ENCODE measurements at places on chromosomes 5 and 9.

GRCh38 chr5:157214861-157215513, 34.3 kb downstream of the ITK start:
- peak; percentile 49 for DNase-seq

GRCh38 chr5:117792476-117792875, 1195.9 kb downstream of the DTWD2 start:
- DNase-seq, result no peak

DNA sequence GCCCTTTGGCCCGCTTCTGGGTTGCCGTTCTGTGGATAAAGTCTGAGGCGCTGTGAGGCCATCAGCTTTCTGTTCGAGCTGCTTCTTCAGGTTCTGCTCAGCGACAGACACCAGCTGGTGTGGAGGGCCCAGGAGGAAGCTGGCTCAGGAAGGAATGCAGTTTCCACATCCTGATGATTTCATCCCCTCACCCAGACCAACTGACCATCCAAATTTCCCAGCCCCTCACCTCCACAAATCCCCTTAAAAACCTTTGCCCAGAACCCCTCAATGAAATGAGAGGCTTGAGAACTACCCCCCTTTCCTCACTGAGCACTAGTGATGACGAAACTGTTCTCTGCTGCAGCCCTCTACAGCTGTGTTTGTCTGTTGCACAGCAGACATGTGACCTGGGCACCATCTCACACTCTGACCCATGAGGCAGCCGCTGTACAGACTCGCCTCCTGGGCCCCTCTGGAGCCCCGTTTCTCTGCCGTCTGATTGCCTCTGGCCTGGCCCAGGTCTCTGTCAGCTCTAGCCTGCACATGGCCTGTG, 45.4 kb downstream of the SPATA31C2 start:
- no peak for DNase-seq

DNA sequence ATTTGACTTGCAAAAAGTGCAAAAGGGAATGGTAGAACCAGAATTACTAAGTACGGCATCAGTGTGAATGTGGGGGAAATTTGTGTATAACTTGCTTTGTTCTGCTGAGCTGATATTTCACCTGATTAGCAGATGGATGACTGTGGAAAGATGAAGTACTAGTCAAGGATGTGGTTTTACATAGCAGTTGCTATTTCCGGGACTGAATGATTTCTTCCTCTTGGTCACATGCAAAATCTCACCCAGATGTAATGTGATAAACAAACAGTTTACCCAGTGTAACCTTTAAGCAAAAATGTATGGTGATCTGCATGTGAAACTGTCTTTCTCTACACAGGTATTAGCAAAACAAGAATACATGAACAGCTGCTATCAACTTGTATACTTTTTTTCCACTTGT, 46.1 kb downstream of the DCP2 start:
- DNase-seq, result peak; percentile 70

DNA sequence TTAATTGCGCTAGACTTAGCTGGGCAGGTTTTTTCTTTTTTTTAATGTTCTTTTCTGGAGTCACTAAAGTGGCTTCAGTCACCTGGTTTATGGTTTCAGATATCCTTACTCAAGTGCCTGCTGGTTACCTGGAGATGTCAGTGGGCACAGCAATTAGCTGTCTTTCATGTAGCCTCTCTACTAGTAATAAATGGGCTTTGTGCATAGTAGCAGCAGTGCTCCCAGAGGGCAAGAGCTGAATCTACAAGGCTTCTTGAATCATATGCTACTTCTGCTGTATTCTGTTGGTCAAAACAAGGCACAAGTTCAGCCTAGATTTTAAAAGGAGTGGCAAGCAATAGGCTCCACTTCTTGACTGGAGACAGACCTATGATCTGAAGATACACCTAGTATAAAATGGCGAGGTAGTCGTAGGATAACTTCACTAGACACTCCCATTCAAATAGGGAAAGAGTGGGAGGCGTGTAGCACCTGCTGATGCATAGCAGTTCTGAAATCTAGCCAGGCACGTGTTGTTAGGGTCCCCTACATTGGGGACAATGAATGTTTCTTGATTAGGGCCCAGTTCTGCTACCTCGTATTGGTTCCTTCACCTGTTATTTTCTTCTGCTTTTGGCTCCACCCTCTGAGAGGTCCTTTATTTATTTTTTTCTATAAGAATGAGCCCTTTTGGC, 7.0 kb downstream of the SCAMP1 start:
- DNase-seq, result no peak

- no peak for DNase-seq
Observed at GRCh38 chr5:95723632-95724369, 7.3 kb upstream of the RHOBTB3 start.

DNA sequence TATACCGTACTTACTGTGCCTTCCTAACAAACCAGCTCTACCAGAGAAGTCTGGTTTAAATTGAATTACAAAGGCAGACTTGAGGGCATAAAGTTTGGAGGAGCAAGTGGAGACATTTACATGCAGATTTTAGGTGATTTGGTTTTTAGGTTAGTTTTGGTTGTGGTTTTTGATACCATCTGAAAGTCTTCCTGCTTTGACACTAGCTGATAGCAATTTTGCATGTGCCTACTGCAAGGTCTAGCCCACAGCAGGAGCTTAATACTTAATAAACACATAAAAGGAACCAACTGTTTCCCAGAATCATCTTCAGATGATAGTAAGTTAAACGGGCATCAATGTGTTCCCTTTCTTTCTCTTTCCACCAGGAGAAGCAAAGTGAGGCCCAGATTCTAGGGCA, 3.4 kb upstream of the ESM1 start:
- peak; percentile 21 for DNase-seq

DNA sequence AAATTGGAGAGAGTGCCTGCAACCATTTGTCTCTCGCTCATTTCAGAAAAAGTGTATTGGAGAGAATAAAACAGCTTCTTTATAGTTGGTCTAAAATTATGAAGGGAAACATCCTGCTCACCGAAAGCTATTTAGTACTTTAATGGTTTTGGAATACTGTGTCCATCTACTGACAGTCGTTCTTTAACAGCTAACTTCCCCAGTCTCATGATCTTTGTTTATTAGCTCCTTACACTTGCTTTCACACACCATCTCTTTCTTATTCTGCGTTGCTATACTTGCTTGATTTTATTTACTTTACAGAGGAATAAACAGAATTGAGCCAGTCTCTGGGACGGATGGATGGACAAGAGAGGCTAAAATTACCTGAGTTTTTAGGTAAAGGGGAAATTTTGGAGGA, 229.3 kb downstream of the CCDC171 start:
- no peak for DNase-seq

GRCh38 chr5:173697931-173698579, 81.6 kb upstream of the BOD1 start:
- DNase-seq, result no peak

DNA sequence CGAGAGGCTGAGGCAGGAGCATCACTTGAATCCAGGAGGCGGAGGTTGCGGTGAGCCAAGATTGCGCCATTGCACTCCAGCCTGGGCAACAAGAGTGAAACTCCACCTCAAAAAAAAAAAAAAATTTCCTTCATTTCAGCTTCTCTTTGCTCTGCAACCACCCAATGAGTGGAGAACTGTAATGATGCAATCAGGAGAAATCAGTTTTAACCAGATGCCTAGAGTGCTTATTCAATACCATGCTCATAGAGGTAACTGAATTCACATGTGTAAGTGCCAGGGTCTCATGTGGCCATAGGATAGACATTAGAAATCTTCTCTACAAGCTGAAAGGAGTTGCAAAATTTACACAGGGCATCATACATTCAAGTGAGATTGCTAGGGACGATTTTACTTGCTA, 70.6 kb downstream of the HMHB1 start:
- DNase-seq, result no peak

GRCh38 chr9:33820231-33820745, 3.3 kb downstream of the UBE2R2 start:
- DNase-seq, result no peak

Measured in CD4-positive, alpha-beta T cell treated with Interleukin-6 at 100 ng/mL for 8 hours (primary cell).